ENCODE measurements at places on chromosomes 2 and 18.

- no peak for DNase-seq
These were observed 101.5 kb downstream of the ALPK2 start for GRCh38 chr18:58527285-58527951.

GRCh38 chr2:173119069-173119807 lies 43.6 kb downstream of the MAP3K20 start:
- DNase-seq = no peak

- no peak for DNase-seq
These were observed 16.3 kb downstream of the FAM228A start for GRCh38 chr2:24191156-24191555.

GRCh38 chr18:3652380-3653262 lies 202.6 kb downstream of the TGIF1 start:
- DNase-seq = no peak

DNA sequence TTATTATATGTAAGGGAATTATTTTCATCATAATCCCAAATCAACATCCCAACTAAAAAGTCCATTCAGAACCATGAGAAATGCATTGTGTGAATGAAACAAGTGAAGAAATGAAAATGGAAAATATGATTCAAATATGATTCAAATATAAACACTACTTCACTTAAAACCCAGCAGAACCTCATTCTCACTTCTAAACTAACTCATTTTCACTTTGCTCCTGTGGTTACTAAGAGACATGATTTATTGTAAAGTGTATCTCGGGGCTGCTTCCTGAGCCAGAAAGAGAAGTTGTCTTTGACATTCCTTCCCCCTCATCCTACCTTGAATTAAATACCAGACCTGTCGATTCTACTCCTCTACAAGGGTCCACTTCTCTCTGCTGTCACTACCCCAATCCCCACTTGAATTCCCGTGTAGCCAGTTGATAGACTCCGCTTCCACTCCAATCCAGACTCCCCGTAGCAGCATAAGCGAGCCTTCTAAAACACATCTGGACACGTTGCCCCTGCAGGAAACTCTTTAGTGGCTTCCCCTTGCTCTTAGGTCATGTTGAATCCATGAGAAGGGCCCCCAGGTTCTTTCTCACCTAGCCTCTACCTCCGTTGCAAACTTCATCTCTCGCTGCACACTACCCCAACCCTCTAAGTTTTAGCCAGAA lies 697.0 kb upstream of the ID2 start:
- no peak for DNase-seq

- no peak for DNase-seq
These were observed 701.8 kb downstream of the NR4A2 start for GRCh38 chr2:155630760-155631159.

DNA sequence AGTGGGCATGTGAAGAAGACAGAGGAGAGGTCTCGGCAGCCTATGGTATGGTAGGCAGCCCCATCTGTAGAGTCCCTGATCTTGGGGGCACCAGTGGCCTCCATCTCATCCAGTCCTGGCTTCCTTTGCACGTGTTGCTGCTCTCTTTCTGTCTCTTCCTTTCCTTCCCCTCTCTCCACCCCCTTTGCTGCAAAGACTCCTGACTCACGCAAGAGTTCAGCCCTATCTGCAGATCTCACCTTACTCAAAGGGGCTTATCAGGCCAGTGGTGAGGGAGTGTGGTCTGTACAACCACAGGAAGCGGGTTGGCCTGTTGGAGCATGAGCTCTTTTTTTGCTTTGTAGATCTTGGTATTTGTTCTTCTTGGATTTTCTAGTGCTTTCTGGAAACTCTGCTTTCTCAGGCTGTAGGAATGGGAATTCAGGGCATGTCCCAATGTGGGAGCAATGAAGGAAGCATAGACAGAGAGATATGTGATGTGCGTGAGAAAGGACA lies 14.6 kb upstream of the NT5DC4 start:
- DNase-seq = no peak

DNA sequence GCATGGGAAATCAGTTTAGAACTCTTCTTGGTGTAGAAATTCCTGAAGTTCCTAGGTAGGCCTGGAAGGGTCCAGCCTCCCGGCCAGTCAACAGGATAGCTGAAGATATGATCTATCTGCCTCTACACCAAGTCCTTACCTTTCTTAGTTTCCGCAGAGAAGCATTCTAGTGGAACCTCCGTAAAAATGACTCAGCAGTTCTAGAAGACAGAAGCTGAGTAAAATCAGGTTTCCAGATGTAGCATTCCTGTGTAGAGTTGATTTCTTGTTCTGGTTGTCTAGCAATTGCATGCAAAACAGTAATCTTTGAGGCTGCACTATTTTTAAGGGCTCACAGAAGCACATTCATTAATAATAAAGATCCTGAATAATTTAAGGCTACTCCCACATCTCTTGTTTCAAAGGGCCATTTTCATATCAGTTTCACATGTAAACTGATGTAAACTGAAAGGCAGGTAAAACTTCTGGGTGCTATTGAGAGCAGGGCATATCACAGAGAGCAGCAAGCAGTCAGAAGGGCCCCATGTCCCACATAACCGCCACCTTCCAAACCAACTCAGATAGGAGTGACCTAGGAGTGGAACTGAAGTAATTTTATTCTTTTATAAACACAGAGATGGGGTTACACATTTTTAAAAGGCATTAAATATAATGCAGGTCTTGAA lies 3.2 kb upstream of the DYTN start:
- DNase-seq = no peak

DNA sequence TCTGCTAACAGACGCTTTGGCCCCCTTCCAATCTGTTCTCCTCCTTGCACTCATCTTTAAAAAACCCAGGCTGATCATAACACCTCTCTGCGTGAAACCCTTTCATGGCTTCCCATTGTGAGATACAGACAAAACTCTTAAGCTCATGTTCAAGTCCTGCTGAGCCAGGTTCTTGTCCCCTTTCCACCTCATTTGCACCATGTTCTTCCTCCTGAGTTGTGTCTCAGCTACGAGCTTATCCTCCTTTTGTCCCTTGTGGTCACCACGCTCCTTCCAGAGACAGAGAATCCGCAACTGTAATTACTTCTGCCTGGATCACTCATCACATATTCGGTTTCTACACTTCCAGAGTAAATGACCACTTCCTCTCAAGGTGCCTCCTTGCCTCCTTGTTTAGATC lies 238.8 kb downstream of the ACTR3 start:
- no peak for DNase-seq

DNA sequence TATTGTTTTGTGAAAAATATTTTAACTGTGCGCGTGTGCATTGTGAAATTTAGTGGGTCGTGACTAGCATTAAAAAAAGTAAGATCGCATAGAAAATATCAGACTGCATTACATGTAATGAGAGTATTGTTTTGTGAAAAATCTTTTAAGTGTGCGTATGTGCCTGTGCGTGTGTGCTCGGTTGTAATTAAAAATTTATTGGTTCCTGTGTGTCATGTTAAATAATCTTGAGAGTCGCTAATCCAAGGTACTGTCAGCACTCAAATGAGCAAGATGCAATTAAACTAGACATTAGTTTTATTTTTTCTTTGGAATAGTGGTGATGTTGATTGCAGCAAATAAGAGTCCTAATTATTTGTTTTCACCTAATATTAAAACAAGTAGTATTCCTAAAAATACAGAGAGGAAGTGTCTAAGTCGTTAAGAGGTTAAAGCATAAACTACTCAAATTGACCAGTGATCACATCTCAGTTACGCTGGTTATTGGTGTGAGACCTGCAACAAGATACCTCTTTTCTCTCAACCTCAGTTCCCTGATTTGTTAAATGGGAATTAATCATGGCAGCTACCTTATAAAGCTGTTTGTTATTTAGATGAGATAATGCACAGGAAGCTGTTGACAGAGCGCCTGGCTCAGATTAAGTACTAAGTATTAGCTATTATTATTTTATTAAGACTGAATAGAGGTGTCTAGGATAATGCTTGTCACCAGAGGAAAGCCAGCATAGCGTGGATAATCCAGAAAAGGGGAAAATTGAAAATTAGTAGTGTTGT lies 1.9 kb downstream of the ZDBF2 start:
- no peak for DNase-seq

- DNase-seq = no peak
These were observed 47.5 kb downstream of the NBEAL1 start for GRCh38 chr2:203062126-203062525.
